Urinary bladder (tissue), 4 donors: ENCODE measurements at places on chromosomes 13 and 19. TPM values are rescaled to one million over a fixed set of nuclear protein-coding genes. Genes with fewer than 3 reads are reported as not detected.

GRCh38 chr13:28650284-28650683 is 8.6 kb upstream of the POMP start:
- DNase-seq = no peak

DNA sequence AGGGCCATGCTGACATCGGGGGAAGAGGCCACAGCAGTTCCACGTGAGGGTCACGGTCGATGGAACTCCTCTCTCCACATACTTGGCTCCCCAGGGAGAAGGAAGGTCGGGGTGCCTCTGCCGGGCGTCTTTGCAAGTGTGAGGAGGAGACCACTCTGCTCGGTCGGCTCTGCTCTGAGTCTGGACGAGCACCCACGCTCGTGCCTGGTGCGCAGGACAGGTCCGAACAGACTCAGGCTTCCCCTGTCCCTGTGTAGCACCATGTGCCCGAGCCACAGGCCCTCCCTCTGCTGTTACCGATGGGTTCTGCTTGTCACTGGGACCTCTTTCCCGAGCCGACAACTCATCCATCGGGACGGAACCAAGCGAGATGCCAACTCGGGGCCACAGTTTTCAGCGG is 35.1 kb downstream of the TMEM255B start:
- no peak for DNase-seq

DNA sequence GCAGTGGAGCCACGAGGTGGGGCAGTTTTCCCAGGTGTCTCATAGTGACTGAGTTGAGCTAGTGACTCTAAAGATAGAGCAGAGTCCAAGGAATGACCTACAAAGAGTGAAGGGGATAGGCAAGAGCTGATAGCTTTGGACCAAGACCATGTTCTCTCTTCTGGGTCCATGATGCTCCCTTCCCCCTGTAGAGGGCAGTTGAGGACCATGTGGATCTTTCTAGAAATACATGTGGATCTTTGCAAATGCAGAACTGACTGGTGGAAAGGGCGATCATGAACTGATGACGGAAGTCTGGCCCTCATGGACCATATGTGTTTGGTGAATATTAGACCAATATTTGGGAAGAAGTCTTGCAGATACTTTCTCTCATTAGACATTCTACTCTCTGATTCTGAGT is 6.9 kb downstream of the PSG1 start:
- no peak for DNase-seq

- no peak for DNase-seq
Measured at GRCh38 chr13:48437371-48437770, 24.5 kb upstream of the LPAR6 start.

CHMP2A gene
- polyA plus RNA-seq = 212 TPM

ANGPTL4 gene
- 14.6 TPM for polyA plus RNA-seq
